Activated CD4-positive, alpha-beta T cell treated with anti-CD3 and anti-CD28 coated beads for 24 hours (primary cell): ENCODE measurements at places on chromosomes 5 and 9.

- DNase-seq = no peak
Observed at GRCh38 chr9:124502711-124503702, 4.2 kb downstream of the NR5A1 start.

DNA sequence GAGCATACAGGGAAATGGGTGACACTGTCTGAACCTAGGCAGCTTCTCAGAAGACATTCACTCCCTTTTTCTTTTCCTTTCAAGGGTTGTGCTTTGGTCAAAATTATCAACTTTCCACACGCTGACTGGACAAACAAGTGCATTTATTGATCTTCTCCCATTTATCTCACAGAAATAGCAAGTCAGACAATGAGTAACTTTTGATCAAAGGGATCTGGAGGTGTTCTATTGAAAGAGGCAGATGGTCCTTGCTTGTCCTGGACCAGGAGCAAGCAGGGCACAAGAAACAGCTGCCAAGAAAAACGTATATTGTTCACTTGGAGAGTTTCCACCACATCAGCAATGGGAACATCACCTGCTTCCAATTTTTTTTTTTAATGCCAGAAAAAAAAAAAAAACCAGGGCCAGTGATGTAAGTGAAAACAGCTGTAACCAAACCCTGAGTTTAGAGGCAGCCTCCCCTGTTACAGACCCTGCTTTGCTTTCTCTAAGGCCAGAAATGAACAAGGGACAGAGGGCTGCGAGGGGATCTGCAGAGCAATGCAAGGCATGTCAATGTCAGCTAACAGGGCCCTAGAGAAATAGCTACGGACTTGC, 79.8 kb downstream of the NIPSNAP3B start:
- DNase-seq = no peak

- no peak for DNase-seq
Observed at GRCh38 chr5:142235050-142235797, 89.6 kb downstream of the SPRY4 start.

DNA sequence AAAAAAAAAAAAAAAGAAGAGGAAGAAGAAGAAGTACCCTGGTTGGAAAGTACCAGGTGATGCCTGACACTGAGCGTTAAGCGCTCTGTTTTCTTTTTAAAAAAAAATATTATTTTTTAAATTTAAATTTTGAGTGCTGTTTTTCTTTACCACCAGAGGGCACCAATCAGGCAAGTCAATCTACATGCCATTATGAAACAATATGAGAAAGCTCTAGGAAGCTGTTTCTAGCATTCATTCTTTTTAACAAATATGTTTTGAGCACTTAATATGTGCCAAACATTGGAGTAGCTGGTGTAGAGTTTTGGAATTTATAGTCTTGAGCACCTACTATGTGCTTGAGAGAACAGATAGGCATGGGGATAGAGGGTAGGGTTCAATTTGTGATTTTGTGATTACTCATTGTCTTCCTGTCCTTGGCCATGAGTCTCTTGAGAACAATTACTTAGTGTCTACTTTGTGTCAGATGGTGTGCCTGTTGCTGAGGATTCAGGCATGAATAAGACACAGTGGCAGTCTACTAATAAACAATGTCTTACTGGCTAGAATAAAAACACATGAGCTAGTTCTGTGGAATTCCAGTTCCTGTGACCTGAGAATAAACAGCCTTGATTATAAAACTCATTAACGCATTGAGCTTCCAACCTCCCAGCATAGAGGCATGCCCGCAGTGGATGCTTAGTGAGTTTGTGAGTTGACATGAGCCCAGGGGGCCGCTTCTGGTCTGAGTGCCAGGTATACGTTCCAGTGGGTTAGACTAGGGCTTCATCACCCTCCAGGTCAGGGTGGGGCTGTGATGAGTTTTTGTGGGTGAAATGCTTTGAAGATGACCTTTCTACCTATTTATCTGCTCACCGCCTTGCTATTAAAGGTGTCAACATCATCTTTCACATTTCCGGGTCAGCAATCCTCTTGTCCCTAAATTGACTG, 3.0 kb upstream of the UBE2R2 start:
- no peak for DNase-seq

DNA sequence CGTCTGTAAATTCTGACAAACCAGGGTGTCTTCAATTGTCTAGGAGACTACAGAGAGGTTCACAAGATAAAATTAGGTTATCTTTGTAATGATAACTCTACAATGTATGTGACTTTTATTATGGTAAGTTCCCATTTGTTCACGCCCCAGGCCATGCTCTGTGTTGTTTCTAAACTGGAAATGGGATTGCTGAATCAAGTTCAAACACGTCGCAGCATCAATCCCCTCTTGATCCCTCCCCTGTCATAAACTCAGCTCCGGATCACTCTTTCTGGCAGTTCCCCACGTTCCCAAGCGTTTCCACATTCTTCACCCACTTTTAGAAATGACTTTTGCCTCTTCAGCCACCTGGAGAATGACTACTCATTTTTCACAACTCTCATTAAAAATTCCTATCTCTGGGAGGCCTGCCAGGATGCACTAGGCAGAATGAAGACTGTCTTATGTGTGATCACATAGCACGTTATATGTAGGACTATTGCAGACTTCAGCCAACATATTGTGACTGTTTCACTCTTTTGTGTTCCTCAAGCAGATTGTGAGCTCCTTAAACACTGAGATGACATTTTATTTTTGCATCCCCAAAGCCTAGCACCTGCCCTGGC, 1124.2 kb upstream of the WWC1 start:
- no peak for DNase-seq

DNA sequence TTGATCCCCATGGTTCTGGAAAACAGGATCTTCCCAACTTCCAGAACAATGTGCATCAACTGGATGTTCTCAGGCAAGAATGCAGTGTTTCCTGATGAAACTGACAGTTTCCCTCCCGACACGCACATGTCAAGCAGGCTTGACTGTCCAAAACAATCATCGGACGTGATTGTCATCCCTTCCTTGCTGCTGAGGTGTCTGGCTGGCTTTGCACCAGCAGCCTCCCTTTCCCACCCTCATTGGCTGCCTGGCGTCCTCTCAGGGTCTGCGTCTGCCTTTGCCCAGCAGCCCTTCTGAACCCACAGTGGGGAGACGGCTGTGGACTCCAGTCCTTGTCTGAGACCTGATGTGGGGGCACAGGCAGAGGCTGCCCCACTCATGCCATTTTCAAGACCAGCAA, 110.8 kb downstream of the MARCHF3 start:
- DNase-seq = no peak

- DNase-seq = no peak
Observed at GRCh38 chr5:161373345-161373707, 173.2 kb downstream of the GABRB2 start.

GRCh38 chr5:33583332-33583731, 142.6 kb downstream of the TARS1 start:
- no peak for DNase-seq

- no peak for DNase-seq
Observed at GRCh38 chr9:114884787-114885452, 45.5 kb downstream of the TNFSF8 start.

- no peak for DNase-seq
Observed at GRCh38 chr9:76571288-76571687, 112.3 kb downstream of the GCNT1 start.

DNA sequence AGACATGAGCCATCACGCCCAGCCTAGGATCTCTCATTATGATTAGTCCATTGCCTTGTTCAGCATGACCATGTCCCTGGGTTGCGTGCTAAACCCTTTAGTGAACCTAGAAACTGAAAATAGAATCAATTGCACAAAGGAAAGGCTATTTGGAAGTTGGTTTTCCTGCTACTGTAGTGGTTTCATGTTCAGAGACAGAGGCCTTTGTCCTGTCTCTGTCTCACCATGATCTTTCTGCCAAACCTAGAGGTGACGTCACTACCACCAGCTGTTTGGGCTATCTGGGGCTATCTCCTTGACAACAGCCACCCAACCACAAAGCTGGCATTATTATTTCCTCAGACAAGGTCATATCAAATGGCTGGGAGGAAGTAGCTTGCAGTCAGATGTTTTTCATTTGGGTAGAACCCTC, 4.0 kb upstream of the CDK5RAP2 start:
- no peak for DNase-seq

GRCh38 chr9:127225801-127226625, 38.6 kb upstream of the GARNL3 start:
- no peak for DNase-seq

- DNase-seq = no peak
Observed at GRCh38 chr5:179225387-179225786, 119.9 kb downstream of the ADAMTS2 start.

DNA sequence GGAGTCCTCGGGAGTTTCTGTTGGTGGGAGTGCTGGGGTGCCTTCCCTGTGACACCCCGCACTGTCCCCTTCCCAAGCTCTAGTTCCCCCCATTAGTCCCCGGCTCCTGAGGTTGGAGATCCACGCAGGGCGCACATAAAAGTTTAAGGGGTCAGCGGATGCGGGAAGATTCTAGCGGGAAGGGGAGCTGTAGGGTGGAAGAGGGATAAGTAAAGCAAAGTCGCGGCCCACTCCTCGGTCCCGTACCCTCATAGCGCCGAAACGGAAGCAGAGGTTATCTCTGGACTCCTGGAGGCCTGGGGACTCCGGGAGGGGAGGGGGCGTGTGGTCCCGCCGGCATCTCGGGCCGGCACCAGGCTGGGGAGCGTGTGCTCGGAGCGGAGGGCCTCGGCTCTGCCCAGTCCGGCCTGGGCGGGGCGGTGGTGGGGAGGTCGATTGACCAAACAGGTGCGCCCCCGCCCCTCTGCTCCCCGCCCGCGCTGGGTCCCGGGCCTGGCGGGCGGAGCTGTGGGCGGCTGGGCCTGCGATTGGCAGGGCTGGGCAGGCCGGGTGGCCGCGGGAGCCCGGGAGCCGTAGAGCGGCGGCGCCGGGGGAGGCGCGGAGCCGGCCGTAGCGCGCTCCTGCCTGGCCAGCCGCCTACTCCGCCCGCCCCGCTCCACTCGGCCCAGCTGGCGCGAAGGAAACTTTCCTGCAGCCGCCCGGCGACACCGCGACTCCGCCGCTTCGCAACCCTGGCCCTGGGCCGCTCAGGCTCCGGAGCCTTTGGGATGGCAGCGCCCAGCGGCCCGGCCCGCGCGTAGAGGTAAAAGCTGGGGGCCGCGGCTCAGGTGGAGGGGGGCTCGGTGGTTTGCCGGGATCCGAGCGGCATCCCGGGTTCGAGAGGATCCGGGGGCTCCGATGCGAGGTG, 52.2 kb upstream of the DAB2IP start:
- DNase-seq = no peak

DNA sequence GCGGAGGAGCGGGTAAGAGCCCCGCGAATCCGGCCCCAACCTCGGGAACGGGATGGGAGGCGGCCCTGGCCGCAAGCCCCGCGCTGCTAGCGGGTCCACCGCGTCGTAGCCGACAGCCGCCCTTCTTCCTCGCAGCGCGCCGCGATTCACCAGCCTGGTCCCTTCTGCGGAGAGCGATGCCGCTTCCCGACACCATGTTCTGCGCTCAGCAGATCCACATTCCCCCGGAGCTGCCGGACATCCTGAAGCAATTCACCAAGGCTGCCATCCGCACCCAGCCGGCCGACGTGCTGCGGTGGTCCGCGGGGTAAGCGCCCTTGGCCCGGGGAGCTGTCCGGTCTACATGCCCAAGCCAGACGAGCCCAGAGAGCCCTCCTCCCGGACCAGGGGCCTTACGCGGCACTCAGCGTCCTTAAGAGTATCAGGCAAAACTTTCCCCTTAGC, 335 bp downstream of the ROPN1L start:
- DNase-seq = no peak

DNA sequence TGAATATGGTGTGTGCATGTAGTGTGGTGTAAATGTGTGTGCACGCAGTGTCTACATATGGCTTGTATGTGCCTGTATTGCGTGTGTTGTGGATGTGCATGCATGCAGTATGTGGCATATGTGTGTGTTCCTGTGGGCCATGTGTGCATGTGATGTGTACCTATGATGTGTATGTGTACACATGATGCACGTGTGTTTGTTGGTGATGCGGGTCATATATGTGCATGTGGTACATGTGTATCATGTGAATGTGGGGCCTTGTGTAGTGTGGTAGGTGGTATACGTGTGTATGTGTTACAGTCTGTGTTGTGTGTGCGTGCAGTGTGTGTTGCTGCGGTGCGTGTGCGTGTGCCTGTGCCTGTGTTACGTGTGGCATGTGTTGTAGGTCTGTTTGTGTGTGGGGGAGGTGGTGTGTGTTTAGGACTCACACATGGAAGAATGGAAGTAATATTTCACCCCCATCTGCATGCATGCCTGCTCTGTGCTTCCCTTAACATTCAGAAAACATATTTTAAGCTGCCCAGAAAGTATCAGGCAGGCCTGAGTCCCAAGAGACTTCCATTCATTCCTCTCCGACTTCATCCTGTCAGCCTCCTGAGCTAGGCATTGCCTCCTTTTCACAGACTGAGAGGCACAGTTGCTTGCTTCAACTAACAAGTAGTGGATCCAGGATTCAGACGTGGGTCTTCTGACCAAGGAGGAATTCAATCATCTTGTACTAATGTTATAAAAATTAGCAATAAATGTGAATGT, 55.4 kb upstream of the RUFY1 start:
- no peak for DNase-seq

DNA sequence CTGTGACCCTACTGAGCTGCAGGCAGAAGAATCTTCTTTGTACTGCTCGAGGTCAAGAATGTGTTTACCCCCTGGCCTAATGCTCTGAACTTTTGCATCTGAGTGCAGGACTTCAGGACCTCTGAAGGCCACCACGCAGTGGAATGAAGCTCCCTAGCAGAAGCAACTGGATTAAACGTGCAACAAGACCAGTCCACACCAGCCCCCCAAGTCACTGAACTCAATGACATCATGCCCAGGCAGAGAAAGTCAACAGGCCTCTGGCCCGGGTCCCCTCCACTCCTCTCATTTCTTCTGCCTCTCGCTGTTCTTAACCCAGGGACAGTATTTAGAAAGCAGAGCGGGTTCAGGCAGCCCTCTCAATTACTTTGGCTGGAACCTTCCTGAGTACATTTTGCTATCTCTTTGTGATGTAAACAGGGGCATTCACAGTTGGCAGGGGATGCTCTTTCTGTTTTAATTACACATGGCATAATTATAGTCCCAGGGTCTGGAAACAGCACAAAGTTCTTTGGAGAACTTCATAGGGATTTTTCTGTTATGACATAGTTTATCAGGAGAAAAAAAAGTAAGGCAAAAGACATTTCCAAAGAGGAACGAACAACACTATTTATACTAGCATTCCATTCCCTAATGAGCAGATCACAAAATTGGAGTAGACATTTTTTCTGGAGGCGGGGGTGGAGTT, 108.2 kb upstream of the SPATA31D4 start:
- DNase-seq = no peak

GRCh38 chr9:34592895-34593601, 3.5 kb upstream of the CNTFR start:
- DNase-seq = no peak

- DNase-seq = no peak
Observed at GRCh38 chr5:133607451-133607850, 4.9 kb downstream of the FSTL4 start.
